Hair follicle dermal papilla cell (primary cell): ENCODE measurements at places on chromosomes 7 and 10. TPM values are rescaled to one million over a fixed set of nuclear protein-coding genes. Genes with fewer than 3 reads are reported as not detected.

The GNG11 gene
- total RNA-seq: 19.0 and 21.4 TPM in 2 replicates

The CPXM2 gene
- total RNA-seq: 16.8 and 30.5 TPM in 2 replicates

The STK31 gene
- under 0.01 TPM in 1 of 2 replicates, not detected in the other for total RNA-seq

The PDE6C gene
- not detected in 2 replicates for total RNA-seq

The ZNF277 gene
- total RNA-seq: 38.0 and 39.3 TPM in 2 replicates

The AGAP5 gene
- total RNA-seq: 3.4 and 5.4 TPM in 2 replicates

The HOXA11 gene
- total RNA-seq: not detected in 2 replicates

The SCD gene
- 856 and 1,449 TPM in 2 replicates for total RNA-seq

The ERVW-1 gene
- total RNA-seq: not detected in 2 replicates

The IFIT1 gene
- 35.3 and 36.5 TPM in 2 replicates for total RNA-seq

The CFTR gene
- total RNA-seq: under 0.01 and 0.16 TPM in 2 replicates

The TNKS2 gene
- 55.0 and 61.7 TPM in 2 replicates for total RNA-seq

The CABCOCO1 gene
- 2.8 and 8.3 TPM in 2 replicates for total RNA-seq

The CDK1 gene
- total RNA-seq: 4.3 and 5.8 TPM in 2 replicates

The SH2D4B gene
- not detected in 2 replicates for total RNA-seq

The NPC1L1 gene
- not detected in 2 replicates for total RNA-seq

The PLAU gene
- total RNA-seq: 99.5 and 123 TPM in 2 replicates

The RADIL gene
- total RNA-seq: 0.81 and 2.3 TPM in 2 replicates

The SFTPA2 gene
- total RNA-seq: not detected in 2 replicates

The MYOZ1 gene
- 0.12 and 0.16 TPM in 2 replicates for total RNA-seq

The MACROH2A2 gene
- total RNA-seq: 10.2 and 11.8 TPM in 2 replicates

The SOSTDC1 gene
- 0.32 and 0.73 TPM in 2 replicates for total RNA-seq

The SPACDR gene
- 0.32 TPM in 1 of 2 replicates, not detected in the other for total RNA-seq

The DNAH11 gene
- total RNA-seq: 0.32 TPM in 1 of 2 replicates, not detected in the other

The FEZF1 gene
- not detected in 2 replicates for total RNA-seq
